H9 (cell line): ENCODE measurements at places on chromosomes 2 and 18. TPM values are rescaled to one million over a fixed set of nuclear protein-coding genes. Genes with fewer than 3 reads are reported as not detected.

GRCh38 chr2:145736871-145737270 is 1217.0 kb upstream of the ZEB2 start:
- no peak for DNase-seq

- no peak for DNase-seq
Measured at GRCh38 chr2:156396126-156396525, 40.1 kb upstream of the GPD2 start.

DNA sequence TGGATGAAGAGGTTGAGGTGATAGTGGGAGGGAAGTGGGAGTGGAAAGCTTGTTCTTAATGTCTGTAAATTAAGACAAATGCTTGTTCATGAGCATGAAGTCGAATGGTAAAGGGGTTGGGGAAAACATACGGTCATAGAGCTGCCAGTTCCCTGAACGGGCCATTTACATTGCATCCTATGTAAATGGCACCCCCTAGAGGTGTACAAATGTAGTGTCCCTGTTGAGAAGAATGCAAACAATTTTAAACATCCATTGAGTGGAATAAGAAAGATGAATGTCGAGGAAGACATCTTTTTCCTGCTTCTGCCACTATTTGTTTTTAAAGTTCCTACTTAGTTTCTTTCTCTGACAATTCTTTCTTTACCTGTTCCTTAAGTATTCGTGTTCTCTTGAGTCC is 155.7 kb downstream of the RDH14 start:
- DNase-seq, result no peak

DNA sequence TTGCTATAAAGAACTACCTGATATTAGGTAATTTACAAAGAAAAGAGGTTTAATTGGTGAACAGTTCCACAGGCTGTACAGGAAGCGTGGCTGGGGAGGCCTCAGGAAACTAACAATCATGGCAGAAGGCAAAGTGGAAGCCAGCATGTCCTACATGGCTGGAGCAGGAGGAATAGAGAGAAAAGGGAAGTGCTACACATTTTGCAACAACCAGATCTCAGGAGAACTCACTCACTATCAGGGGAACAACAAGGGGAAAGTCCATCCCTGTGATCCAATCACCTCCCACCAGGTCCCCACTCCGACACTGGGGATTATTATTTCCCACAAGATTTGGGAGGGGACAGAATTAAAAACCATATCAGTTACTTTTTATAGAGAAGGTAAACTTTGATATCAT is 273.5 kb upstream of the MMADHC start:
- DNase-seq, result no peak

DNA sequence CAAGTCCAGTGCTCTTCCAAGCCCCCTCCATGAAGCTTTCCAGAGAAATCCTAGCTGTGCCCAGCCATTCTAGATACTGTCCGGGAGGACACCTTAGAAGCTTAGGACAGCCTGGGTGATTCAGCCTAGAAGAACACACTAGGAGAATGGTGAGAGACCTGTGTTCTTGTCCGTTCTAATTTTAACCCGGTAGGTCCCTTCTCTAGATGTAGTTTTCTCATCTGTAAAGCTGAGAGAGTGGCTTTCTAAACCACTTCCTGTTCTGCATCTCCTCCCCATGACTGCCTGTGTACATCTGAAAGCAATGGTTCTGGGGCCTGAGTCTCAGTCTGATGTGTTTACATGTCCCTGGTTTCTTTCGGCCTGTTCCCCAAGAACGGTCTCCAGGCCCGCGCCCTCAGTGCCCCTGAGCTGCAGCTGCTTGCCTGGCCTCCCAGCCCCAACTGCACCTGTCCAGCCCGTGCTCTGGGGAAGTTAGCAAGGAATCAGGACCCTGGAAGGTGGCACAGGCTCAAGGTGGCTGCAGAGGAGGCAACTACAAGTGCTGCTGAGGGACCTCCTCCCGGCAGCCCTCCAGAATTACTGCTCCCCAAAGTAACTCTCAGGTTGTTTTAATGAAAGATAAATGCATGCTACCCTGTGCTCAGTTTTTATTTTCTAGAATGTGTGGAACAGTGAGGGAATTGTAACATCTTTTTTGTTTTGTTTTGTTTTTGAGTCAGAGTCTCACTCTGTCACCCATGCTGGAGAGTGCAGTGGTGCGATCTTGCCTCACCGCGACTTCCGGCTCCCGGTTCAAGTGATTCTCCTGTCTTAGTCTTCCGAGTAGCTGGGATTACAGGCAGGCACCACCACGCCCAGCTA is 105.9 kb downstream of the LBH start:
- DNase-seq, result no peak

DNA sequence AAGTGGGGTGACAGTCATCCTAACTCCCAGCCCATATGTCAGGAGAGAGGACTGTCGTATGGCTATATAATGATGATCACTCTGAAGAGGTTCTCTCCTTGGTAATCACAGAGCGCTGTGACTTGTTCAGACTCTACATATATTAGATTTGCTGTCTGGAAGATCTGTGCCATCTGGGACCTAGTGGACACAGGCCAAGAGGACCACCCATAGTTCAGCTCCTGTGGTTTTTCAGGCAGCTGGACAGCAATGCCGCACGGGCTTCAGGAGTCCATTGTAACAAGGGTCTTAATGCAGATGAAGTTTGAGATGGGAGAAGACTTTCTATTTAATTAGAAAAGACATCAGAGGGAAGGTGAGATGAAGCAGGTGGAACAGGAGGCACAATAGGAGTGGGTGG is 40.1 kb upstream of the EPHA4 start:
- DNase-seq, result no peak

GRCh38 chr2:11343650-11344341 is 640 bp downstream of the ROCK2 start:
- peak; percentile 66 for DNase-seq

GRCh38 chr18:70332694-70333093 is 43.8 kb downstream of the SOCS6 start:
- DNase-seq, result no peak

- no peak for DNase-seq
Measured at GRCh38 chr2:21484643-21485042, 360.9 kb downstream of the TDRD15 start.

Gene VRK2
- 22.6 and 23.8 TPM in 2 replicates for total RNA-seq

Gene FSIP2
- 1.8 and 2.4 TPM in 2 replicates for total RNA-seq
